ENCODE measurements at places on chromosomes 7 and 10.

DNA sequence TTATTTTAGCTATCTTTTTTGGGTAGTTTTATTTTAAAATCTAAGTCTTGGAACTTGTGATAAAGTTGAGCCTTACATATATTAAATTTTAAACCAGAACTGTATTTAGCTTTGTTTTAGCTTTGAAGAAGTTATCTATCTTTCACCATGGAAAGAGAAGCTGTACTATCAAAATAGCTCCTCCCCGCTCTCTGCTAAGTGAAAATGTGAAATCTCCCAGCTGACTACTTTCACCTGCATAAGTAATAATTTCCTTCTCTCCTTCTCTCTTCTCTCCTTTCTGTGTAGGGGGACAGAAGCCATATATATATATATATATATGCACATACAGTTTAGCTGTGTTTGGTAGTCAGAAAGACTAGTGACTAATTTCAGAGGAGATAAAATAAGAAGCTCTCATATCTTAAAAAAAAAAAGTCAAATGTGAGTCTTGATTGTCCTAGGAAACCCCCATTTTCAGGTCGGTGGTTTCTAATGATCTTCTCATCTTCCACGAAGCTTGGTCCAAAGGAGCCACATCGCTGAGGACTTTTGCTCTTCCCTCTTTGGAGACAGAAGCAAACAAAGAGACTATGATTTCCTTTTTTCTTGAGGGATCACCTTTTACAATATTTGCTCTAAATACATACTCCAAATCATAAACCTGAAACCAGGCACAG is 30.6 kb upstream of the GDI2 start:
- H3K27ac ChIP-seq: no peak overlapping the region
- no peak for DNase-seq
- no peaks in the 10 kb centered on the region for H3K27me3 ChIP-seq
- H3K4me1 ChIP-seq: no peaks in the 10 kb centered on the region
- H3K36me3 ChIP-seq: no peaks in the 10 kb centered on the region

DNA sequence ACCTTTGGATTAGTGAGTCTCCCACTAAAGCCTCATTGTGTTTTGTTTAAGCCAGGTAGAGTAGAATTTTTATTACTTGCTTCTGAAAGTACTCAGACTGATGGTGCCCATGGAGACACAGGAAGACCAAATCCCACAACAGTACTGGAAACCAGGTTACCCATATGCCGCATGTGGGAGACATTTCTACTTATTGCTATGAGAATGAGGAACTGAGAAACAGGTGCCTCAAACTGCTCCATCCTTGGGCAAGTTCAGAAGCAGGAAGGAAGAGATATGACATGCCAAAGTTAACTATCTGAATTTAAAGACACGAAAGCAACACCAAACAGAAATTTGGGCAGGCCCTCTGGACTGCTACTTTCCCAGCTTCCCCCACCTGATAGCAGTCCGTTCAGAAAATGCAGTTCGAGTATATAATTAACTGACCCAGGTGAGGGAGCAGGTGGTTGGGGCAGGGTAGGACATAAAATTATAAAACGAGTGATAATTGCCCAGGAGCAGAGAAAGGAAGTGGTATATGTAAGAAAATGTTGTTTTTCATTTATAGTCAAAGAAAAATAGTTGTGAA is 382.3 kb upstream of the MTPN start:
- DNase-seq: no peak
- H3K27ac ChIP-seq: no peak overlapping the region
- H3K4me1 ChIP-seq: no peaks in the 10 kb centered on the region
- H3K27me3 ChIP-seq: no peaks in the 10 kb centered on the region
- H3K36me3 ChIP-seq: no peaks in the 10 kb centered on the region

DNA sequence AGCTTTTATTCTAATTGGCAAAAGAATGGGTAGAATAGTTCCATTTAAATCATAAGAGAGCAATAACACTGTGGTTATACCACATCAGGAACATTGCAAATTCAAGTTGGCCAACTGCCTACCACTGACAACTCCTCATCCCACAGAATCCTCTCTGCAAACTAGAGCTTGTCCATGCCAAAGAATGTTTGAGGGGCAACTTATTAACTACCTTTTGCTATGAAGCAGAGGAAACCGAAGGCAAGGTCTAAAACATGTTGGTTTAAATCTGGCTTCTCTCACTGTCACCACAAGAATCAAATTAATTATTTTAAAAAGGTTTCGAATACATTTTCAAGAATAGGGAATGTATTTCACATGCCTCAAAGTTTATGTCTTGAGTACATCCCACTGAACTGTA is 36.0 kb downstream of the RHOBTB1 start:
- H3K4me3 ChIP-seq: no peak overlapping the region
- peaks cover 82% of the 10 kb centered on the region for H3K4me1 ChIP-seq
- no peaks in the 10 kb centered on the region for H3K36me3 ChIP-seq
- H3K27ac ChIP-seq: peak overlapping the region; percentile 58

DNA sequence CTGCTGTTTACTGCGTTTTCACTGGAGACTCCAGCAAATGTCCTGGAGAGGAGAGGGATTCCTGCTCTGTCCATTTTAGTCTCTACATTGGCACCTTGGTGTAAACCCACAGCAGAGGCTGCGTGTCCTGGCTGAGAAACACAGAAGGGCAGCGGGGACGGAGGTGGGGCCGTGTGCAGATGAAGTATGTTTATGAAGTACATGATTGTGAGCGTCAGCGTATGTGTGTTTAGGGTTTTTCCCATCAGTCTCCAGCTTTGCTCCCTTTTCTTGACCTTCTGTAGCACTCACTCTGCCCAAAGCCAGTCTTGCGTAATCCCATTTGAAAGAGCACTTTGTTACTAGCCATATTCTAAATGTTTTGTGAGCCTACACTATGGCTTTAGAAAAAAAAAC is 750.7 kb upstream of the SORCS1 start:
- H3K4me3 ChIP-seq: peak overlapping the region; percentile 43
- DNase-seq: no peak
- H3K4me1 ChIP-seq: peaks cover 11% of the 10 kb centered on the region
- no peaks in the 10 kb centered on the region for H3K36me3 ChIP-seq
- no peak overlapping the region for H3K27ac ChIP-seq

Measured in esophagus muscularis mucosa (tissue), 4 donors.